DMS153 (cell line): ENCODE measurements at places on chromosomes 2 and 18.
A peak's percentile ranks its signal among the peaks of the same experiment; 100 is the strongest.

DNA sequence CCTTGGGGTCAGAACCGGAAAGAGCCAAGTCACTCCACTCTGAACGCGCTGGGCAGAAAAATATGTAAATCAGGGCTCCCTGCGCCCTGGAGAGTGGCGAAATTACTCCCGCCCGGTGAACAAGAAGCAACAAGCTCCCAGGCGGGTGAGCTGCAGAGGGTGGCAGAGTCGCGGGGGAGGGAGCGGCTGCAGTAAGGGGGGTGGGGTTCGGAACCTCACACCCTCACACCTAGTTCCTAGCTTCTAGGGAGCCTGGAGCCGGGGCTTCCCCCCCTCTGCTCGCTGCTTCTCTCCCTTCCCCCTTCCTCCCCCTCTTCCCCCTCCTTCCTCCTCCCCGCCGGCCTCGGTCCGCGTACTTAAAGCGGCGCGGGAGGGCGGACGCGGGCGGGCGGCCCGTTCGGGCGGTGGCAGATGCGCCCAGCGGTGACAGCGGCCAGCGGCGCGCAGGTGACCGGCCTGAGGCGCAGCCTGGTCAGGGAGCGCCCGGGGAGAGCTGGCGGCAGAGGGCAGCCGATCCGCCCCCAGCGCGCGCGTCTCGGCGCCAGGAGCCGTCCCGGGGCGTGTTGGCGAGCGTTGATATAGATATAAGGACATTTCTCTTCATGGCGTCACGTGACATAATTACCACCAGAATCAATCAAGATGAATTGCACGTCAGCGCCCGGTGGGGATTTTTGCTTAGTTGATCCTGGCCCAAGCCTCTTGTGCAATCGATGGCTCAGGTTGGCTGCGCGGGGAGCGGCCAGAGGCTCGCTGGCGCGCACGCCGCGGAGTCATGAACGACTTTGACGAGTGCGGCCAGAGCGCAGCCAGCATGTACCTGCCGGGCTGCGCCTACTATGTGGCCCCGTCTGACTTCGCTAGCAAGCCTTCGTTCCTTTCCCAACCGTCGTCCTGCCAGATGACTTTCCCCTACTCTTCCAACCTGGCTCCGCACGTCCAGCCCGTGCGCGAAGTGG lies at the start of gene HOXD11:
Gene HOXD11 (plus strand): TSS at position 700 of the 959 bp plus-strand sequence. CDS start 76 bp downstream, at position 776.
- DNase-seq, result peak; percentile 91

- DNase-seq, result no peak
Measured at GRCh38 chr18:62106271-62106670, 80.6 kb downstream of the PIGN start.

DNA sequence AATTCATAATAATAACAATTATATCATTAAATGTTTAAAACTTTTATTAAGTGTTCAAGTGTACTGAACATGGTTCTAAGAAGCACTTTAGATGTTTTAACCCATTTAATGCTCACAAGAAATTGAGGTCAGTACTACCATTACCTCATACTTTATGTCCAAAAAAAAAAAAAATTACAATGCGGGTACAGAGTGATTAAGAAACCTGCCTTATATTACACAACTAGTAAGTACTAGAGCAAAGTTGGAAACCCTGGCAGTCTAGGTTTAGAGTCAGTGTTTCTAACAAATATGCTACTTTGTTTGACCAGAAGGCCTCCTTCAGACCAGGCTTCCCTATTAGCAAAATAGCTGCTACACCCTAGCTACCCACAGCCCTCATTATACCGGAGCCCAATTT lies 28.5 kb downstream of the PLEKHM3 start:
- DNase-seq, result no peak

GRCh38 chr2:133657591-133657990 lies 89.3 kb upstream of the NCKAP5 start:
- no peak for DNase-seq

DNA sequence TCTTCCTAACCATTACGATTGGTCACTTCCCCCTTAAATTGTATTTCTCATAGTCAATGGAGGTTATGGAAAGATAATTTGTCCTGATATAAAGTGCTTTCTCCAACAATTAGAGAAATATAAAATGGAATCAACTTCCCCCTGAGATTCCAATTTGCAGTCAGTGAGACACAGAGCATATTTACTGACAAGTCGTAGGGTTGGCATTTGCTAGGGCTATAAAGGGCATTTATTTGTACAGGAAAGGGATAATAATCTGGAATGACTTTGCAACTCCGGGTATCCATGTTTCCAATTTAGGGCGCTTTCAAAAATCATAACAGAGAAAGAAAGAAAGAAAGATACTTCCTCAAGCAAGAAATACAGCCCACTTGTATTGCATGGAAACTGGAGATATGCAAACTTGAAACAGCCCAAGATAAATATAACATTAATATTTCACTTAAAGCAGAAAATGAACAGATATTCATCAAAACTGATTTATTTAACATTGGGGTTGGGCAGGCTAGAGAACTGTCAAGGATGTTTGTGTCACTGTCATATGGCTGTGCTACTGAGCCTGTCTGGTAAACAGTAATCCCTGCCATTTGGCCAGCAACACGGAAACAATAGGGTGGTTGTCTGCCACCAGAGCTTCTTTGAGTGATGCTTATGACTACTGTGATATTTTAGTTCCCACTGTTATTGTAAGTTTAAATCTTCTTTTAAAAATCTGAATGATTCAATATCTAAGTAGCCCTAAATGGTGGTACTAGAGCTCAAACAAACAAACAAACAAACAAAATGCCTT lies 621.8 kb downstream of the LRP1B start:
- no peak for DNase-seq

- no peak for DNase-seq
Measured at GRCh38 chr2:28448793-28449100, 47.1 kb upstream of the PLB1 start.

GRCh38 chr2:157596992-157597681 lies 31.5 kb downstream of the ACVR1C start:
- no peak for DNase-seq

DNA sequence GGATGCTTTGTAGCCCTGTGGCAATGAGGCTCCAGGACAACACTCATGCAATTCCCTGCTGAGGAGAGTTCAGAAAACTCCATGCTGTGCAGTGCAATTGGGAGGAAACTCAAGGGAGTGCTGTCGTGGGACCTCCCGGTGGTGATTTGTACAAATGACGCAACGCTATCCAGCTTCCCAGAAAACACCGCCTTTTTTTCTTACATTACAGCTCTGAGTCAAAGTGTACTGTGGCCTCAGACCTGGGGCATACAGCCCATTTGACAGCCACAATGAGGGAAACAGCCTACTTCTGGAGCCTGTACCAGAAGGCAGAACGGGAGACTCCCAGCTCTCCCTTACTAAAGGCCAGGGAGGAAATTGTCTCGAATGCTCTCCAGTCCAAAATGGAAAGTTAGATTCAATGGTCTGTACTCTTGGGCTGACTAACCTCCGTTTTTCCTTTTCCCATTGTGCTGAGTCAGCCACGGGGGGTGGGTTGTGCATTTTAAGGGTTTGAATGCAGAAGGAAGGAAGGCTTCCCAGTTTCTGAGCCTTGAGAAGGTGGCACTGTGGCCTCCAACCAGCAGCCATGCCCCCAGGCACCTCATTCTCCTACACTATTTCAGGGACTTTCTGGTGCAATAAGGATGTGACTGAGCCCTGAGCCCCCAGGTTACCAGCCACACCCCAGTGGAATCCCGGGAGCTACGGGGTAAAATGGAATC lies 16.4 kb upstream of the CYP1B1 start:
- no peak for DNase-seq

DNA sequence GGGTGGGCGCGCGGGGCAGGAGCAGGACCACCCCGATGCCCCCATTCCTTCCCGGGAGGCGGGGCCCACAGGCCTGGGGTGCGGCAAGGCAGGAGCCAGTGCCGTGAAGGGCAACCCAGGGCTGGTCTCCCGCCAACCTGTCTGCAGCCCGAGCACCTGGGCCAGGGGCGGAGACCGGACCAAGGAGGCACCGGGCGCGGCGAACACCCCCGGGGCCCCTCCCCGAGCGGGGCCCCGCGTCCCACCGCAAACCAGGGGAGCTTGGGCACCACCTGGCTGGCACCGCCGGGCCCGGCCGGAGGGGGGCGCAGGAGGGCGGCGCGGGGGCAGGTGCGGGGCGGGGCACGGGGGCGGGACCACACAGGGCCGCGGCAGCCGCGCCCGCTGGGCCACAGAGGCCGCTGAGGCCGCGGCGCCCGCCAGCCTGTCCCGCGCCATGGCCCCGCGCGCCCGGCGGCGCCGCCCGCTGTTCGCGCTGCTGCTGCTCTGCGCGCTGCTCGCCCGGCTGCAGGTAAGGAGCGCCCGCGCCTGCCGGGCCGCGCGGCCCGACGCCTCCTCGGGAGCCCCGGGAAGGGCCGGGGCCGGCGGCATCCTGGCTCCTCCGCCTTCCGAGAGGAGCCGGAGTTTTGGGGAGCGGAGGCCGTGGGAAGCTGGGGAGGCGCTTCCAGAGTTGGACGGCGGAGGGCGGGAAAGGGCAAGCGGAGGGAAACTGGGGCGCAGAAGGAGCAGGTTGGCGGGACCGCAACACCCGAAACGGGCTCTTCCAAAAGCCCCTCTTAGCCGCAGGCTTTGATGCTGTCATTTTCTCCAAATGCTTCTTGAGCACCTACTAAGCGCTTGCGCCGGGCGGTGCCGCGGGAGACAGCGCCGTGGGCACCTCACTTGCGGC lies at the start of gene TNFRSF11A:
Gene TNFRSF11A (plus strand): TSS at position 394 of the 889 bp plus-strand sequence. CDS start 43 bp downstream, at position 437.
- no peak for DNase-seq

DNA sequence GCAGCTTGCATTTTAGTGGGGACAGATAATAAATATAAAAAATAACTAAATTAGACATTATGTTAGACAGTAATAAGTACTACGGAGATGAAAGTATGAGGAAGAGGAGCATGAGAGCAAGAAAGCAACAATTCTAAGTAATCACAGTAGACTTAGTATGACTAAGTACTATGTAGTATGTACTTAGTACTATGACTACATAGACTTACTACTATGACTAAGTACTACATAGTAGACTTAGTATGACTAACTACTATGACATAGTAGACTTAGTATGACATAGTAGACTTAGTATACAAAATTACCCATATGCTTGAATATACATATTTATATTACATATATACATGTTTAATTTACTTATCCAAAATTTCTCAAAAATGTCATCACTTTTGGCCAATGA lies 29.3 kb downstream of the CDH20 start:
- DNase-seq, result no peak

DNA sequence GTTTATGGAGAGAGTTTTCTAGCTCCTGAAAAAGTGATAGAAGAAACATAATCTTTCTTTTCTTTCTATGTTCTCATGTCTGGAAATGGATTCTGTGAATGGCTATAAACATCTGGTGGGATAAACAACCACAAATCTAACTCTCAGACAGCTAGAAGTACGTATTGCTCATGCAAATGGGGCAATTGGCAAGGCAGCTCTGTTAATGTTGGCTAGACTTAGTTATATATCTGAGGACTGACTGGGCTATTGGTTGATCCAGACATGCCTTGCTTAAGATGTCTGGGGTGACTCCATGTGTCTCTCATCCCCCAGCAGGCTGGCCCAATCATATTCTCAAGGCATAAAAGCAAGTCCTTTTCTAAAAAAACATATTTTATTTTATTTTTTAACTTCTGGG lies 939.2 kb upstream of the NRXN1 start:
- no peak for DNase-seq

GRCh38 chr2:71459084-71459431 lies 5.7 kb downstream of the DYSF start:
- no peak for DNase-seq

DNA sequence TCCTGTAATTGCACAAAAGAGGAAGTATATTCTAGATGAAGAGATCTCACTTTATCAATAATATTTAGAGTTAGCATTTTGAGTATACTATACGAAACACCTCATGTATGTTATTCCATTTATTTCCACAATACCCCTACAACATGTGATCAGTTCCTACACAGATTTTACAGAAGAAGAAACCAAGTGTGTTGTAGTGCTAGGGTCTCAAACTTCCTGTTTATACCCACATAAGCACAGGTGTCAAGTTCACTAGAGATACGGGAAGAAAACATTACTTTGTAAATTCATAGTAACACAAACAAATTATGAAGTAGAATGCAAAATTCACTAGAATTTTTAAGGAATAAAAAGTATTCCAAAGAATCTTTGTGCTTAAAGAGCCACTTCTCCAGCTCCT lies 46.4 kb downstream of the KCTD18 start:
- no peak for DNase-seq

GRCh38 chr2:120771781-120772208 lies 36.1 kb downstream of the GLI2 start:
- no peak for DNase-seq

GRCh38 chr2:165239230-165239629 lies at the start of gene SCN2A:
TSS of gene SCN2A (plus strand) at chr2:165239414. CDS start at chr2:165295824, 56,410 bp downstream.
- peak; percentile 69 for DNase-seq

DNA sequence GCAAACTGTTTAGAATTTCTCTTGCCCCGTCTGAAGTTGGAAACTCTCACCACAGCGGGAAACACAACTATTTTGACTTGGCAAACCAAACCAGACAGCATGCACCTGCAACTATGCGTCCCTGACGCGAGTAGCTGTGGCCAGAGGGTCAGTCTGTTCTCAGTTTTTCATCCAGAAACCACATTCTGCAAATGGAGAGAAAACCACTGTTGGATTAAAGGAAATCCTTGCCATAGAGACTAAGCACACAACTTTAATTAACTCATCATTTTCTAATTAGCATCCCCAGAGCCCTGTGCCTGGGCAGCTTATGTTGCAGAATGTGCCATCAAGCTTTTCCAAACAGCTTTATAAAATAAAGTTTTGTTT lies 415.7 kb upstream of the TCF4 start:
- DNase-seq, result no peak

GRCh38 chr2:196329959-196330358 lies 158.6 kb upstream of the STK17B start:
- DNase-seq, result no peak

DNA sequence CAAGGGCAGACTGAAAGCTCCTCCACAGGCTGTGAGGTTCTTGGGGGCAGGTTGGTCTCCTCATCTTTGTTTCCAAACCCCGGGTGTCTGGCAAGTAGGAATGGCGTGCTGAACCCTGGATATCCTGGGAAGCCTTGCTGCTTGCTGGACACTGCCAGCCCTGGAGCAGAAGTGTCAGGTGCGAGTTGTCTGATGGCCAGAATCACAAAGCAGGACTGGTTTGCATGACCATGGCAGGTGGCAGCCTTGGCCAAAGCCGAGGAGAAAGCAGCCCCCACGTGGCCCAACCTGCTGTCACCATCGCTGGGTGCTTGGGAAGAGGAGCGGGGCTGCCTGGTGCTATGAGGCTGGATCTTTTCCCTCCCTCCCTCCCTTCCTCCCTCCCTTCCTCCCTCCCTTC lies 309.5 kb upstream of the HS6ST1 start:
- DNase-seq, result no peak

- DNase-seq, result no peak
Measured at GRCh38 chr18:79801217-79801616, 3.5 kb downstream of the KCNG2 start.
